ENCODE measurements at places on chromosomes 13 and 19.
A peak's percentile ranks its signal among the peaks of the same experiment; 100 is the strongest.

GRCh38 chr13:81773263-81773662, 1432.3 kb upstream of the SPRY2 start:
- DNase-seq: no peak

DNA sequence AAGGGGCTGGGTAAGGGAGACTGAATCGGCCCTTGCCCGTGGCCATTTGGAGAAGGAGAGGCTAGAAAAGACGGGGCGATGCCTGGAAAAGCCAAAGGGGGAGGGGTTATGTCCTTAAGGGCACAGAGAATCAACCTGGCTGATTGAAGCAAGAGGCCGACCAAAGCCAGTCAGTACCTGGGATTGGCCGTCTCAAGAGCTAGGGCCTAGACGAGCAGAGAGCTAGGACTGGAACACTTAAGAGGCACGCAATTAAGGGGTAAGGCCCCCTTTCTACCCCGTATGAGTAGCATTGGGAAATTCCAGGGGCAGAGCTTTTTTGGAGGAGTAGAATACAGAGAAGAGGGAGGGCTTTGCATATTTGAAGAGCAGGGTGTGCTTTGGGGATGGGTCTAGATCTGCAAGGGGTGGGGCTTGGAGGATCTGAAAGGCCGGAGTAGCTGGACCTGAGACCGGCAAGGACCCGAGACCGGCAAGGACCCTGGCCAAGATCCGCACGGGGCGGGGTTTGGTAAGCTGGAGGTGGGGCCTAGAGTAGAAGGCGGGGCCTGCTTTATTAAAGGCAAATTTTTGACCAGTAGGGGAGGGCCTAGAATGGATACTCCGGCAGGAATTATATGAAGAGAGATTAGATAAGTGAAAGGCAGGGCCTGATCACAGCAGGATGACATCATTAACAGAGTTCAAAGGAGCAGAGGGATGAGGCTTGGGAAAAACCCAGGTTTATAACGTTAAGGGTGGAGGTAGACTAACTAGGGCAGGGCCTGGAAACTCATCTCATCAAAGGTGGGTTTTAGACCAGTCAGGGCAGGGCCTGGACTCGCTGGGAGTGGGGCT, 10.7 kb upstream of the CACNG6 start:
- DNase-seq: no peak

DNA sequence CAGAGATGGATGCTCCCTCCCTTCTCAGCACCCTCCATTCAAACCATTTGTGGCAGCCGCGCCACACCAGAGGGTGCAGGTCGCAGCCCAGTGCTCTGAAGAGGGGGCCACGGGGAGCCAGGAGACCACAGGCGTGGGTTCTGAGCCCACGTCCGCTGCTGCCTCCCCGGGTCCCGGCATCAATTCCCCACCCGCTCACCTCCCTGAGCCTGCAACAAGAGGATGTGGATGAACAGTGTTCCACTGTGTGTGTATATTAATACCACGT, 120.1 kb upstream of the VSTM2B start:
- DNase-seq: no peak

- DNase-seq: no peak
These were observed 4.7 kb downstream of the CNOT3 start for GRCh38 chr19:54142166-54142780.

GRCh38 chr13:40786568-40786996, 2.8 kb upstream of the SLC25A15 start:
- DNase-seq: peak; percentile 52

GRCh38 chr19:5955636-5955935, 22.4 kb downstream of the RANBP3 start:
- DNase-seq: no peak

DNA sequence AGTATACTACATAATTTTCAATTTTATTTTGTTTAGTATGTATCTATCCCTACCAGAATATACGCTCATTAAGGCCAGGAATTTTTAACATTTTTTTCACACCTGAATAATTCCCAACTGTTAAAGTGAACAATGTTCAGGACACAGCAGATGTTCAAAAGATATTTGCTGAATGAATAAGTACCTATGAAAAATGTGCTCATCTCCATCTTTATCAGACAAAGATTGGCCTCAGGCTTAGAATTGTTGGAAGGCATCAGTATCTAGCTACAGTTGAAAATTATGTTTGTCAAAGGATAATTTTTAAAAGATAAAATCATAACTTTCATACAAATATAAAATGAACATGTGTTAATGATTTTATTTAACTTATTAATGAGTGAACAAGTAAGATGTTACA, 30.9 kb upstream of the SERP2 start:
- no peak for DNase-seq

- DNase-seq: no peak
These were observed 32.1 kb upstream of the FARP1 start for GRCh38 chr13:98110749-98111148.

- DNase-seq: no peak
These were observed 7.8 kb downstream of the SMARCA4 start for GRCh38 chr19:10968527-10969135.

DNA sequence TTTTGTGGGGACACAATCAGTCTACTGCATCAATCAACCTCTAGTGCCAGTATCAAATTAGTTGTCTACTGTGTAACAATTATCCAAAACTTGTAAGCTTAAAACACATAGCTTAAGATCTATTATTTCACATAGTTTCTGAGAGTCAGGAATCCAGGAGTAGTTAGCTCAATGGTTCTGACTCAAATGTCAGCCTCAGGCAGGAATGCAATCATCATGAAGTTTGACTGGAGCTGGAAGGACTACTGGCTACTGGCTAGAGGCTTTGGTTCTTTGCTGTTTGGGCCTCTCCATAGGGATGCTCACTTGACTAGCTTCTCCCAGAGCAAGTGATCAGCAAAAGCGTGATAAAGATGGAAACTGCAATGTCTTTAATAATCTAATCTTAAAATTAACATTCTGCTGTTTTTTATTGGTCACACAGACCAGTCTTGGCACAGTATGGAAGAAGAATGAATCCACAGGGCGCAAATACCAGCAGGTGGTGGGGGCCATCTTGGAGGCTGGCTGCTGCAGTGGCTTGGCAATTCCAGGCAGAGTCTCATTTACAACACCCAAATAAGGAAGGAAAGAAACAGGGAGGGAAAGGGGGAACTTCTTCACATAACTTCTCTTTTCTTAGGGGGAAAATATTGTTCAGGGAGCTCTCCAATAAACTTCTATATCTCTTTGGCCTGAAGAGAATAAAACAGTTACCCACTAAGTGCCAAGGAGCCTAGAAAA, 15.7 kb downstream of the CAB39L start:
- DNase-seq: no peak

DNA sequence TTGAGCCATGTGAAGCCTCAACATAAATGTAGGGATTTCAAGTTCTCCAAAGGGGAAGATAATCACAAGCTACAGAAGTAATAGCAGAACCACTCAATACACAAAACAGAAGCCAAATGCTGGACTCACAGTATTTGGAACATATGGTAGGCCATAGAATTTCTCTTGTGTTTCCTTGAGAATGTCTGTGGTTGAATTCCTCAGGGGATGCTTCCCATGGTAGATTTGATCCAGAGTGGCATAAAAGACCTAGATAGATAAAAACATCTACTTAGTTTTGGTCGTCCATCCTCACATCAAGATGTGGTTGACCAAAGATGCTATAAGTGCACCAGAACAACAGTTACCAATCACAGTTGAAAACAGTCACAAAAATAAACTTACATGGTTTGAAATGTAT, 83.4 kb downstream of the MIPEP start:
- DNase-seq: no peak

GRCh38 chr19:1009041-1009980, 9.1 kb downstream of the GRIN3B start:
- no peak for DNase-seq

DNA sequence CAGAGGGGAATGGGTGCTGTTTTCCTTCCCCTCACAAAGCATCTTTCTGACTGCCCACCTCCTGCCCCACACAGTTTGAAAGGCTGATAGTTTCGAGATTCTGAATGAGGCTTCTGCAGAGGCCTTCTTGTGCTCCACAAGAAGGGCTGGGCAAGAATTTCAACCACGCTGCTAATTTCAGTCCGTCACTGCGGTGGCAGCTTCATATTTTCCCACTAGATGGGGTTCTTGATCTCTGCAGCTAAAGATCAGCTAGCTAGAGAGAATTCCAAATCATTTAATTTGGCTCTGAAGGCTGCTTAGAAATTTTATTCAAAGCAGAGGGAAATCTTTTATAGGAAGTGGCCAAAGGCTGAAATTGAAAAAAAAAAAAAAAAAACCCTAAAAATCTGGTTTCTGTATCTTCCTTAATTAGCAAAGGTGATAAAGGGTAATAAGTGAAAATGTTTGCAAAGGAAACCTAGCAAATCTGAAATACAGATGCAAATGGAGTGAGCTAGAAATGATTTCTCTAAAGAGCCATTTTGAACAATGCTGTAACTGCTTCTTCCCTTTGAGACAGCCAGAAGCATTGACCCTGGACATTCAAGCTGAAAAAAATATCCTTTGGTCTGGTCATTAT, 38.0 kb upstream of the C13orf42 start:
- DNase-seq: no peak

- no peak for DNase-seq
These were observed 252.1 kb downstream of the RFC3 start for GRCh38 chr13:34070006-34070405.

DNA sequence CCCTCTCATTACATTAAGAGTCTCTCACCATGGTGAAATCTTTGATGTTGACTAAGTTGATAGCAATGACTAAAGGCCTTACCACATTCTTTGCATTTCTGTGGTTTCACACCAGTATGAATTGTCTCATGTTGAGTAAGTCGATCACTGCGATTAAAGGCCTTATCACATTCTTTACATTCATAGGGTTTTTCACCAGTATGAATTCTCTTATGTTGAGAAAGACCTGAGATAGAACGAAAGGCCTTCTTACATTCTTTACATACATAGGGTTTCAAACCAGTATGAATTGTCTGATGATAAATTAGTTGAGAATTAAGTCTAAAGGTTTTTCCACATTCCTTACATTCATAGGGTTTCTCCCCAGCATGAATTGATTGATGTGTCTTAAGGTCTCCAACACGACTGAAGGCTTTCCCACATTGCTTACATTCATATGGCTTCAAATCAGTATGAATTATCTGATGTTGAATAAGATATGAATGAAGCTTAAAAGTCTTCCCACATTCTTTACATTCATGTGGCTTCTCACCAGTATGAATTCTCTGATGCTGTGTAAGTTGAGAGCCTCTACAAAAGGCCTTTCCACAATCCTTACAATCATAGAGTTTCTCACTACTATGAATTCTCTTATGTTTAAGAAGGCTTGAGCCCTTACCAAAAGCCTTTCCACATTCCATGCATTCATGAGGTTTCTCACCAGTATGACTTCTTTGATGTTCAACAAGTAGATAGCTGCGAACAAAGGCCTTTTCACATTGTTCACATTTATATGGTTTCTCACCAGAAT, 45.6 kb downstream of the ZNF283 start:
- no peak for DNase-seq

DNA sequence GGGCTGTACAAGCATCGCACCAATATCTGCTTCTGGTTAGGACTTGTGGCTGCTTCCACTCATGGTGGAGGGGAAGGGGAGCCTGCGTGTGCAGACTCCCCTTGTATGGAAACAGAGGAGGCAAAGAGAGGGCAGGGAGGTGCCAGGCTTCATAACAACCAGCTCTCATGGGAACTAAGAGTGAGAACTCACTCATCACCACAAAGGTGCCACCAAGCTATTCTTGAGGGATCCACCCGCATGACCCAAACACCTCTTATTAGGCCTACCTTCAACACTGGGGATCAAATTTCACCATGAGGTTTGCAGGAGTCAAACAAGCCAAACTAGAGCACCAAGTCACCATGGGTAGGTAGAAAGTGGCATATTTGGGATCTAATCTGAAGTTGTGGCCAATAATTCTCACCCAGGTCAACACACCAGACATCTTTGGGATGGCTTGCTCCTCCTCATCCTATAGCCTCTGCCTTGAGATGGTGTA, 46.4 kb downstream of the RUBCNL start:
- DNase-seq: no peak

GRCh38 chr19:6828306-6828697, 55.8 kb downstream of the VAV1 start:
- no peak for DNase-seq

- no peak for DNase-seq
These were observed 1106.7 kb downstream of the EFNB2 start for GRCh38 chr13:105428811-105429210.

- DNase-seq: no peak
These were observed 94.1 kb downstream of the KL start for GRCh38 chr13:33110386-33110712.

DNA sequence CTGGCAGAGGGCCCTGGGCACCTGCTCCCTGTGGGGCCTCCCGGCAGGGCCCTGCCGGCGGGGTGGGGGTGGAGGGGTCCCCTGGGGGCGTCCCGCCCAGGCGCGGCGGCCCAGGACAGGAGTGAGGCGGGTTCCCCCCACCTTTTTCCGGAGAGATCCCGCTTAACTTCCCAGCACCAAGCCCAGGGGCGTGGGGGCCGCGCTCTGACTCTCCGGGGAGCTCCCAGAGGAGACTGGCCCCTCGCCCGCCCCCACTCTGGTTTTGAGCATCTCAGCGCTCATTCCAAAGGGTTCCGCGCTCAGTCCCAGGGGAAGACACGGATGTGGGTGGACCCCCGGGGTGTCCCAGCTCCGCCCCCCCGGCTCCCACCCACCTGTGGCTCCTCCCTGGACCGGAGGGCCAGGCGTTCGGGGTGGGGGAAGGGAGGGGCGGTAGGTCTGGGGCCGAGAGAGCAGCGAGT, 476 bp downstream of the C2CD4C start:
- DNase-seq: no peak

- no peak for DNase-seq
These were observed 734 bp upstream of the LRRC8E start for GRCh38 chr19:7887408-7888144.

GRCh38 chr13:79691826-79692225, 210.9 kb downstream of the NDFIP2 start:
- no peak for DNase-seq

- peak; percentile 85 for DNase-seq
These were observed 53.6 kb upstream of the ZNF254 start for GRCh38 chr19:24033301-24033962.

DNA sequence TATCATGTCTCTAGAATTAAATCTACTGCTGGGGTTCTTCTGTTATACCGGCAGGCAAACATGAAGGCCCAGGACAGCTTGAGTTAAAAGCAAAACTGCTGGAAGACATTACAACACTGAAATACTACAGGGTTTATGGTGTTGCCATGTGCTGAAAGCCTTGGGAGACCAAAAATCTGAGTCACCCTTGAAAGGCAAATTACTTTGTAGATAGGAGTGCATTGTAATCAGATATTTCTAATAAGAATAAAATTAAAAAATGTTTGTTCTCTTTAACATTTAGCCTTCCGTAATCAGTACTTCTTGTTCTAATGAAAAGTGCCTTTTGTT, 181.3 kb downstream of the PCDH9 start:
- no peak for DNase-seq

- no peak for DNase-seq
These were observed 231.4 kb downstream of the UQCRFS1 start for GRCh38 chr19:28981518-28981917.

Data from activated CD8-positive, alpha-beta memory T cell treated with anti-CD3 and anti-CD28 coated beads for 24 hours (primary cell).